COR-L47 (cell line): ENCODE measurements at places on chromosomes 3 and 15.
A peak's percentile ranks its signal among the peaks of the same experiment; 100 is the strongest.

DNA sequence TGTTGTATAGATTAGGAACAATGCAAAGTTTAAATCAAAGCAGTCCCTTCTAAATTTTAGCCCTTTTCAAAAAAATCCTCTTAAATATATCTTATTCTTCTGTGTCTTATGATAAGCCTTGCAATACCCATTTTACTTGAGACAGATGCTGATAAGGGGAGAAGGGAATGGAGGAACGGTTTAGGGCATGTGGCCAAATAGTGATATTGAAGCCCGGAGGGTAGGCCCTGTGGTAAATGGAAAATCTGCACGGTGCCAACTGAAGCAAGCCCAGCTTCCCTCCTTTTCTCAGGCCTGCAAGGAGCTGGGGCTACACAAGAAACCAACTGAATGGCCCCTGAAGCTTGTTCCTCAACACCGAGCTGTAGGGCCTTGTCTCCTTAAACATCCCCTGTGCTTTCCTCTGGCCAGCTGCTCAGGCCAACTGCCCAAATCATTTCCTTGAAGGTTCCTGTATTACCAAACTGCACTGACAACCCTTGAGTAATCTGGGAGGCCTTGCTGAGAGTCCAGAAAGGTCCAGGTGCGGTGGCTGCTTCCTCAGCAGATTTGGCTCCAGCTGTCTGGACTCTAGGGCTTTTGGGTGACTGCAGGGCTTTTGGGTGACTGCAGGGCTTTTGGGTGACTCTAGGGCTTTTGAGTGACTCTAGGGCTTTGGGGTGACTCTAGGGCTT lies 67.2 kb downstream of the NCEH1 start:
- no peak for DNase-seq

DNA sequence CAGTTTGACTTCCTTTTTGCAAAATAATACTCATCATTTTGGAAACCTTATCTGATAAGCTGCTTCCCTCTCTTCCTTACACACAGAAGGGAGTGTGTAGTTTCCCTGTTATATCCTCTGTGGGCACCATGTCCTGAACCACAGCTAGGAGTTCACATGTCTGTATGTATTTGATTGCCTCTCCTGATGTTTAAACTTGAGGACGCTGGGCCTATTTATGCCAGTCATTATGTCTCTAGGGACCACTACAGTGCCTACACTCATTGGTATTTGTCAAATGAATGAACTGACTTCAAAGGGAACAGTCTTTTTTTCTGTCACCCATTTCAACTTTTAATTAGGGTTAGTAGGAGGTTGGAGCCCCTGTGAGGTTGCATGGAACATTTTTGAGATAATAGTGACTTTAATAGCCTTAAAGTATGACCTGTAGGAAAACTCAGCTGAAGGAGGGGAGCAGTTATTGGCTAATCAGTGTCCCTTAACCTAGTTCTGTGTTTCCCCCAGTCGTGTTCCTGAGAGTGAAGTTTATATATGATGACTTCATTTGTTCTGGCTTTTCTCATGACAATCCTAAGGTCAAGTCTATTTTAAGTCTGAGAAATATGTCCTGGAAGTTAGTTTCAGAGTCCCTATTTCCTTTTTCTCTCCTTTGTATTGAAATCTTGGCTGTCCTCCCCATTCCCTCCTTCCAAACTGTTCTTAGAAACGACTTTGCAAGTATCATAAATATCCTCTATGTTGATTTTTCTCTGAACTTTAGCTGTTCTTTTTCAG lies 28.9 kb downstream of the PDE8A start:
- DNase-seq: no peak

DNA sequence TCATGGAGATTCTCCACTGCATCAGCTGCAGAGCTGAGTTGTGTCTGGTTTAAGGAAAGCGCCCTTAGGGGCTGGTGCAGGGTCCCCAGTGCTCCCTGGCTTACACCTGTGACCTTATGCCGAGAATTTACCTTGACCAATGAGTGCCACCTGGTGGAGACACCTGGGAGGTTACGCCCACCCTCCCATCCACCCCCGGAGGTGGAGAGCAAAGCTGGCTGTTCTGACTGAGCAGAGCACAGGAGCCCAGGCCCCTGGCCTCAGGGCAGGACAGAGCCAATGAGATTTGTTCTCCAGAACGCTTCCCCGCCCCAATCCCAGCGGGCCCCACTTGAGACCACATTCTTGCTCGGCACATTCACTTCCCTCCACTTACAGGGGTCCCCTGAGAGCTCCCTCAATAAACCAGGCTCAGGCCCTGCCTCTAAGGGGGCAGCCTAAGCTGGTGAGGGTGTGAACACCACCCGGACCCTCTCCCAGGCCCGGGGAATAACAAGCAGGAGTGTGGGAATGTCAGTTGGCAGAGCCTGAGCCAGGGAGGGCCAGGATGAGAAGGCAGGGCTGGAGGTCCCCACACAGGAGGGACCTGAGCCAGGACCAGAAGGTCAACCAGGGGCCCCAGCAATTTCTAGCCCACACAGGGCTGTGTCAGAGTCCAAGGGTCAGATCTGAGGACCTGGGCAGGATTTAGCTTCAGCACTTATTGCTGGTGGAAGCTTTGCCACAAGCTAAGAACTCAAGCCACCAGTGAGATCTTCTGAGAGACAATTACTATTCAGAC lies 117.1 kb downstream of the TPRA1 start:
- no peak for DNase-seq

- DNase-seq: no peak
Measured at GRCh38 chr15:62128916-62129315, 36.2 kb downstream of the C2CD4B start.

- DNase-seq: peak; percentile 90
Measured at GRCh38 chr3:141940194-141940776, 63.8 kb downstream of the ATP1B3 start.

DNA sequence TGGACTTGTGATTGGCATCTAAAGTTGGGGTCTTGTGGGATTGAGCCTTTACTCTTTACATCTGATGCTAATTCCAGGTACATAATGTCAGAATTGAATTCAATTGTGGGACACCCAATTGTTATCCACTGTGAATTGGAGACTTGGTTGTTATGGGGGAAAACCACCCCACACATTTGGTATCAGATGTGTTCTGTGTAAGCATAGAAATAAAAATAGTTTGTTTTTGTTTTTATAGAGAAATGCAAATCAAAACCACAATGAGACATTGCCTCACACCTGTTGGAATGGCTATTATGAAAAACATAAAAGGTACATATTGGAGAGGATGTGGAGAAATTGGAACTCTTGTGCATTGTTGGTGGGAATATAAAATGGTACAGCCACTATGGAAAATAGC lies 58.5 kb downstream of the CPA3 start:
- DNase-seq: no peak

GRCh38 chr15:55407498-55408011 lies 604 bp downstream of the CCPG1 start:
- peak; percentile 26 for DNase-seq

DNA sequence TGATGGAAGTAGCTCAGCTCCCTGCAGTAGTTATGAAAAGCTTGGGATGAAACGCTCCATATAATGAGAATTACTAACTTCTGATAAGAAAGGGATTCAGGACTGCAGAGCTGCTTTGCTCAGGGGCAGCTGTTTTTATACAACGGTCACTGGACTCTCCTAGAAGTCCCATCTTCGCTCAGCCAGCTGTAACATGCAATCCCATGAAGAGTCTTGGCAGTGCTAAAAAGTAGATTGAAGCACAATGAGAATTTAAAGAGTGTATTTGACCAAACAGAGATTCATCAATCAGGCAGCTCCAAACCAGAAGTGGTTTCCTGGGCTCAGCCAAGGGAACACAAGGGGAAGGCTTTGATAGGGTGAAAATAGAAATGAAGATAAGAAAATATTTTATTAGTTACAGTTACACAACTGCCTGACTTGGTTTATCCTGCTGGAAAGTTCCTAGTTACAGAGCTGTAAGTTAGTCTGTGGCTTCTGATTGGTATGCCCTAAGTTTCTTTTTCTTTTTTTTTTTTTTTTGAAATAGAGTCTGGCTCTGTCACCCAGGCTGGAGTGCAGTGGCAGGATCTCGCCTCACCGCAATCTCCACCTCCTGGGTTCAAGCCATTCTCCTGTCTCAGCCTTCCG lies 24.1 kb downstream of the SIDT1 start:
- DNase-seq: no peak

DNA sequence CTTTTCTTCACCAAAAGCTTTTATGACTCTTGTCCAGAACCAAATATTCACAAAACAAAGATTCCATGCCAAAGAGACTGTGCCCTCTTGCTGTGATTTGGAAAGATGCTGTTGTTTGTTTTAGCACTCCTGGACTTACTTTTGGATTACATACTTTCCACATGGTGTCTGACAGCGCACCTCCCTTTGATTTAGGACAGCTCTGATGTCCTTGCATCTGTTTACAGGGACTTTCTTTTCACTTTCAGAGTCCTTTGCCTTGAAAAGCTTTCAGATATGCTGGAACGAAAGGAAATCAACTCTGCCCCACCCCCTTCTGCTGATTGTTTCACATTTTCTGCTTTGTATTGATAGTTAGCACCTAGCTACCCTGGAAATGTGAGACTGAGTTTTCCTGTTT lies 133.0 kb upstream of the NR2E3 start:
- no peak for DNase-seq

- DNase-seq: no peak
Measured at GRCh38 chr3:196440041-196440537, 7.9 kb upstream of the UBXN7 start.

- DNase-seq: no peak
Measured at GRCh38 chr15:68515371-68516095, 63.3 kb upstream of the CORO2B start.

DNA sequence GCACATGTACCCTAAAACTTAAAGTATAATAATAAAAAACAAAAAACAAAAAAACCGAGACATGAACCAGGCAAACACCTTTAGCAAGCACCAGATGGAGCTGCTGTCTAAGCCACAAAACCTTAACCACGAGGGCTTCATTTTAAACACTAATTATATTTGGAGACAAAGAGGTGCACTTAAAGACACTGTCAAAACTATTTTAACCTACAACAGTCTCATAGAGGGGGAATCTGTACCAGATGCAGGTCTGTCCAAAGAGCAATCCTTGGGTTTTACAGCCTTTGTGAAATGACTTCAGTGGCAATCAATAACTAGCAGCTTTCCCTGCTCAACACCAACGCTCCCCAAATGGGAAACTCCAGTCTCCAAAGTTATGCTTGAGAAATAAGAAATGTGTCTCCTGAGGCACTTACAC lies 115.7 kb upstream of the TSPAN3 start:
- DNase-seq: peak; percentile 20

- no peak for DNase-seq
Measured at GRCh38 chr3:136350557-136350956, 100.4 kb downstream of the PCCB start.

DNA sequence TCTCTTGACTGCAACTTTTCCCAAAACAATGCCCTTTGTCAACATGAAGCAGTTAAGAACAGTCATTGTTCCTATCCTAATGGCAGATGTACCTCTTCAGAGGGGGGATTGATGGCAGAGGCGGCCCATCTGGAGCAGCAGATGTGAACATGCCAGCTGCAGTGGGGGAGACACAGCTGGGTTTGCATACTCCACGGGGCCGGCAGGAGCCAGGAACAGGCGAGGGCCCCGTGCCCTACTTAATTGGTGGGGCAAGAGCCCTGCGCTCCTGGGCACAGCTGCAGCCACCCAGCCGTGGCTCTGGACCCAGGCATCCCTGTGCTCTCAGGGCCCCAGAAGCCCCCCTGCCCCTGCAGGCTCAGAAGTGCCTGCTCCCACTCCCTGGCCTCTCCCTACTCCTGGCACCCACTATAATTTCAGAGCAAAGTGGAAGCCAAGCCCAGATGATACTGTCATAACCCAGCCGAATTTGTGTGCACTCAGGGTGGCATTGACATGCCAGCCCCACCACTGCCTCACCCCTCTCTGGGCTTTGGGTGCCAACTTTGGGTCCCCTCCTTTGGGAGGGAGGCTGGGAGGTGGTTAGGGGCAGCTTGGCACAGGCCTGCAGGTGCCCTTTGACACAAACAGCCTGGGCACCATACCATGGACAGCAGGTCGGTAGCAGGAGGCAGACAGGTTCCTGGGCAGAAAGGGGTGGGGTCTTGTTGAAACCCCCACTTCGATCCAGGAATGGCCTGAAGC lies 34.6 kb downstream of the ROPN1B start:
- no peak for DNase-seq

DNA sequence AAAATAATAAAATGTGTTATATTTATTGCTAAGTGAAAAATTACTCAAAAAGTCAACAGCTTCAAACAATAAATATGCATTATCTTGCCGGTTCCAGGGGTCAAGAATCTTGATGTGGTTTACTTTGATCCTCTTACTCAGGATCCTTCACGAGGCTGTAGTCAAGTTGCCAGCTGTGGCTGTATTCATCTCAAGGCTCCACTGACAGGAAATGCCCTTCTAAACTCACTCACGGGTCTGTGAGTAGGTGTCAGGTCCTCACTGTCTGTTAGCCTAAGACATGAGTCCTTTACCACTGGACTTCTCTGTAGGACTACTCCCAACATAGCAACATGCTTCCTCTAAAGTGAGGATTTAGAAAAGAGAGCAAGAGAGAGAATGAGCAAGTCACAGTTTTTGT lies 983.0 kb downstream of the SI start:
- no peak for DNase-seq

DNA sequence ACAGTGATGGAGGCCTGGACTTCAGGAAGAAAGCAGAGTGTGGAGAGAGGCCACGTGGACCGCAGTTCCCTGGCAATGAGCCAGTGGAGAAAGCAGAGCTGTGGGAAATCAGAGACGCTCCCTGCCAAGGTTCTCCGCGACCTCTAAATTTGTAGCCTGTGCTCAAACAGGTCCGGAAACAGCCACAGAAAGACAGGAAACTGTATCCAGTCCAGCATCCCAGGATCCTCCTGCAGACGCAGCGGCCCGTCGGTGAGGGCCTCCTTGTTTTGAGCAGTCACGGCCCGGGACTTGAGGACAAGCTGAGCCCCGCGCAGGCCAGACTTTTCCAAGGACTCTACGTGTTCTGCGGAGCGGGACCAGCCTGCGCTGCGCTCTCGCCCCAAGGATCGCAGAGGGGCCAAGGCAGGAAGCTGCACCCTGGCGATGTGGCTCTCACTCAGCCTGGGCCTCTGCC lies 22.3 kb downstream of the RPSA start:
- DNase-seq: no peak

GRCh38 chr15:63044645-63045464 lies 2.3 kb downstream of the TPM1 start:
- no peak for DNase-seq

DNA sequence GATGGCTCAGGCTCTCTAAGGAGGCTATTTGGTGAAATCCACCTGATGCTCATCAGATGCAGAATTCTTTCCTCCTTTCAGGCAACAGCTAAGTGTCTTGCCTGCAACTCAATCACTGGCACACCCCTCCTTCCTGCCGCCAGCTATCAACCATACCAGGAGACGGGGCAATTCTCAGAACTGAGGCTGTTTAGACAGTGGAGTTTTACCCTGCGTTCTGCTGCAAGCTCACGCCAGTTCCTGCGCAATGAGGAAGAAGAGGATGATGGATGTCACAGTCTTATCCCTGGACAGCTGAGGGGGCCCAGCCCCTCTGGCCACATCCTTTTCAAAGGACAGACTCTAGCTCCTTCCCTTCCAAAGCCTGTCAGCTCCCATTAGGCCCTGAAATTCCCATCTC lies 7.0 kb upstream of the MANF start:
- DNase-seq: no peak

- DNase-seq: no peak
Measured at GRCh38 chr15:90844696-90845095, 23.7 kb upstream of the FURIN start.
